ENCODE measurements at places on chromosomes 6 and 20.
A peak's percentile ranks its signal among the peaks of the same experiment; 100 is the strongest.

GRCh38 chr6:158441716-158442215, 118.1 kb upstream of the TMEM181 start:
- DNase-seq = peak; percentile 36

DNA sequence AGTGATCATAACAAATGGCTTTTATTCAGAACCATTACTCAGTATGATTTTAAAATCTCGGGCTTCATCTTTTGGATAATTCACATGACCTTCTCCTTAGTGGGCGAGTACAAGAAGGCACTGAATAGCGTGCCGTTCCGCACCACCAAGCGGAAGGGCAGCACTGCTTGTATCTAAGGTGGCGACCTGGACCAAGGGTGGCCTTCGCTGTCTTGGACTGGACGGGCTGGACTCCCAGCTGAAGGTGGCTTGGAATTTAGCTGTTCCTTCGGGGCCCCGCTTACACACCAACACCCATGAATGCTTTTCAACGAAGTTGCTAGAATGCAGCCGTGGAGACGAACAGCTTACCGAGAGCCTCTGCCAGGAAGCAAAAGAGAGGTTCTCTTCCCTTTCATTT, 168.6 kb upstream of the AGPAT4 start:
- no peak for DNase-seq

DNA sequence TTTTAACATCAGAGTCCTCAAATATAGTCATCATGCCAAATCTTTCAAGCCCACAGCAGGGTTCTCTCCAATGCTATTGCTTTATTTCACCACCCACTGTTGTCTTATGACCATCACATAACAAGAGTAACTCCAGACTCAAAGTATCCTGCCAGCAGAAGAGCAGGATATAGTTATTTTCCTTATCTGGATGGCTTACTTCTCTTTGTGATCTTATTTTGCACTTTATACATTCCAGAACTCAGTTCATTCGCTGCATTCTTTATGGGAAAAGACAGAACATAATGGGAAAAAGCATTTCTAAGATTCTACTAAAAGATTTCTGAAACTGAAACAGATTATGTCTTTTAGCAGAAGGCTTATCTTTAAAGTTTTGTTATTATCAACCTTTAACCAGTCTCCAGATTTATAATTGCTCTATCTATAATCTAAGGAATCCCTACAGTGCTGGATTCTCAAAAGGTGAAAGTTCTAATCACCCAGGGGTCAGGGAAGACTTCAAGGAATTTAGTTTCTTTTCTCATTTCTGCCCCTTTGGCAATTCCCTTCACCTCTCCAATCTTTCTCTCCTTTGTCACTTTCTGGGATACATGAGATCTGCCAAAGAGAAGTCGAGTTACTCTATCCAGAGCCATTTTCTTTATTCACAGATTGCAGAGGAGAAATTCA, 190.4 kb downstream of the TPBG start:
- DNase-seq = no peak

- no peak for DNase-seq
These were observed 13.5 kb upstream of the DAAM2 start for GRCh38 chr6:39778581-39779255.

DNA sequence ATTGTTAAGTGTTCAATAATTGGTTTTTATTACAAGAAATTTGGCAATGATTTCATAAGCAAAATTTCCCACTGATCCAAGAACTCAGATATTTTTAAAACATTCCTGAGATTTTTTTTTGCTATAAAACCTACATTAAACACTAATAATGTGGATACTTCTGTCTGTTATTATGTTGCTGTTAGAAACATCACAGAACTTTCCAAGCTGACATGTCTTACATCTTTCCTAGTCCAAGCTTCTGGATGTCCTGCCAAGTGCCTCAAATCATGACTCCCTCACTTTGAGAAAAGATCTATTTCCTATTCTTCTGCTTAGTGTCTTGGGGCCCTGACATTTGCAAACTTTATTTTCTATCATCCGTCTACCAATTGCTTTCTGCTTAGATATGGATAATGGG, 110.8 kb downstream of the RFPL4B start:
- no peak for DNase-seq

GRCh38 chr6:28090917-28091586, 10.7 kb downstream of the ZNF165 start:
- DNase-seq = peak; percentile 17

GRCh38 chr20:33110147-33110825, 30.8 kb downstream of the BPIFB4 start:
- no peak for DNase-seq
